RWPE2 (cell line): ENCODE measurements at places on chromosomes 2 and 18.

DNA sequence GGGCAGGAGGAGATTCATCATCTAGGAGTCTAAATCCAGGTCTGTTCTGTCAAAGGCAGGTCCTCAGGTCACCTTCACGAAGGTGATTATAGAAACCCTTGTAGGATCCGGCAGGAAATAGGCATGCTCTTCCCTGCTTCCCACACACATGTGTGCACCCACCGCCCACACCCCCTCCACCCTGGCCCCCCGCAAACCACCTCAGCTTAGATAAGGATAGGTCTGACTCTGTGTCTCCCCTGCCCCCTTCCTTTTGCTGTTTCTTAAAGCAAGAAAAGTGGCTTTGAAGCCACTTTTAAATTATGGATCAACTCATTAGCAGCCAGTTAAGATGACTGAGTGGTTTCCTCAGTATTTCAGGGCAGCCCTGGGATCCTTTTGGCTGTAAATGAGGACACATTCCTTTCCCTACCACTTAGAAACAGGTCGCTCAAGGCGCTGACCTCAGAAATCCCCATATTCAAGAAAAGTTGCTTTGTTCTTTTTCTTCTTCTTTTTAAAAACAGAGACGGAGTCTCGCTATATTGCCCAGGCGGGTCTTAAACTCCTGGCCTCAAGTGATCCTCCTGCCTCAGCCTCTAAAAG lies 14.5 kb upstream of the CIB4 start:
- no peak for DNase-seq

DNA sequence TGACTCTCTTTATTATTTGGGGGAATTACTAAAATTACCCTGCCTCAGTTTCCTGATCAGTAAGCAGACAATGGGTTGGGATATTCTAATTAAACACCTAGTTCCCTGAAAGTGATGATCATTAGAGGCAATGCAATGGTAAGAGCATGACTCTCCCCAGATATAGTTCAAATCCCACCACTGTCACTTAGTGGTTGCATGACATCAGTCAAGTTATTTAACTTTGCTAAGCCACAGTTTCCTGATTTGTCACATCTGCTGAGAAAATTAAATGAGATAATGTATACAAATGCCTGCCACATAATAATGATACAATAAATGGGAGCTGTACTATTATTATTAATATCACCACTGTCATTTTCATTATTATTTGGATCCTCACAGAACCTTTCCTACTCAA lies 29.9 kb downstream of the ZEB2 start:
- no peak for DNase-seq

DNA sequence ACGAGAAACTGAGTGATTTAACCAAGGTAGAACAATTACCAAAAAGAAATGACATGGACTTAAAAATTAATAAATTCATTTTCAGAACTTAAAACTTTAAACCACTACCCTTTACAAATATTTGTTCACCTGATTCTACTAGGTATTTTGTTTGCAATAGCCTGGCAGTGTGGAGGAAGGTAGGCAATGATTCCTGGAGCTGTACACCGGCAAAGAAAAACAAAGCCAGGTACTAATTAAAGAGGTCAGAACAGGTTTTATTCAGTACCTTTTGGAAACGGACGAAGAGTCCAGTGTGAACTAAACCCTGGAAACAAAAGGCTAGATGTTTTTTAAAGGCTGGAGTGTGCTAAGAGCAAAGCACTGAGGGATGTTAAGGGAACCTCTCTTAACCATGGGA lies 561.3 kb upstream of the FSHR start:
- DNase-seq: no peak

- DNase-seq: no peak
Measured at GRCh38 chr18:46294318-46294717, 190.1 kb downstream of the HAUS1 start.

DNA sequence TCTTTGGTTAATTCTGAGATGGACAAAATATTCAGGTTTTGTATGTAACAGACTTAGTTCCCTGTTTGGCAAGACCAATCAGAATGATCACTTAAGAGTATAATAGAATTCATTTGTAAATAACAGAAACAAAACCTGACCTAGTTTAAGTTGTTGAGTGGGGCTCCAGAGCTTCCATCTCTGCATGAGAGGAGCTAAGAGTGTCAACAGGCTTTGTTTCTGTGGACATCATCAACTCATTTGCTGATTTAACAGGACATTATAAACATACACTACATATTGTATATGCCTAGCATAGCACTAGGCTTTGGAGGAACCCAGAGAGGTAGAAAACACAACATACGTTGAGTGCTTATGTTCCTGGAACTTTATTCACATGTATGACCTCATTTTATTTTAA lies 75.3 kb upstream of the TRIB2 start:
- no peak for DNase-seq

GRCh38 chr2:144548088-144548487 lies 28.2 kb upstream of the ZEB2 start:
- no peak for DNase-seq

GRCh38 chr18:8562919-8563318 lies 46.3 kb upstream of the RAB12 start:
- no peak for DNase-seq

GRCh38 chr2:174791020-174791419 lies 26.7 kb upstream of the CHRNA1 start:
- DNase-seq: no peak

DNA sequence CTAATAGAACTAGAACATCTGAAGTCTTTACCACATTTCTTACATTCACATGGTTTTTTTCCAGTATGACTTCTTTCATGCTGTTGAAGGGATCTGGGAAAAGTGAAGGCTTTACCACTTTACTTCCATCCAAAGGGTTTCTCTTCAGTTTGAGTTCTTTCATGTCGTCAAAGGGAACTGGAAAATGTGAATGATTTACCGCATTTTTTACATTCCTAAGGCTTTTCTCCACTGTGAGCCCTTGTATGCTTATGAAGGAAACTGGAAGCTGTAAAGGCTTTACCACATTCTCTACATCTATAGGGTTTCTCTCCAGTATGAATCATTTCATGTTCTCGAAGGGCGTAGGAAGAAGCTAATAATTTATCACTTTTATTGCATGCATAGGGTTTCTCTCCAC lies 46.7 kb downstream of the NBEAL1 start:
- DNase-seq: no peak

DNA sequence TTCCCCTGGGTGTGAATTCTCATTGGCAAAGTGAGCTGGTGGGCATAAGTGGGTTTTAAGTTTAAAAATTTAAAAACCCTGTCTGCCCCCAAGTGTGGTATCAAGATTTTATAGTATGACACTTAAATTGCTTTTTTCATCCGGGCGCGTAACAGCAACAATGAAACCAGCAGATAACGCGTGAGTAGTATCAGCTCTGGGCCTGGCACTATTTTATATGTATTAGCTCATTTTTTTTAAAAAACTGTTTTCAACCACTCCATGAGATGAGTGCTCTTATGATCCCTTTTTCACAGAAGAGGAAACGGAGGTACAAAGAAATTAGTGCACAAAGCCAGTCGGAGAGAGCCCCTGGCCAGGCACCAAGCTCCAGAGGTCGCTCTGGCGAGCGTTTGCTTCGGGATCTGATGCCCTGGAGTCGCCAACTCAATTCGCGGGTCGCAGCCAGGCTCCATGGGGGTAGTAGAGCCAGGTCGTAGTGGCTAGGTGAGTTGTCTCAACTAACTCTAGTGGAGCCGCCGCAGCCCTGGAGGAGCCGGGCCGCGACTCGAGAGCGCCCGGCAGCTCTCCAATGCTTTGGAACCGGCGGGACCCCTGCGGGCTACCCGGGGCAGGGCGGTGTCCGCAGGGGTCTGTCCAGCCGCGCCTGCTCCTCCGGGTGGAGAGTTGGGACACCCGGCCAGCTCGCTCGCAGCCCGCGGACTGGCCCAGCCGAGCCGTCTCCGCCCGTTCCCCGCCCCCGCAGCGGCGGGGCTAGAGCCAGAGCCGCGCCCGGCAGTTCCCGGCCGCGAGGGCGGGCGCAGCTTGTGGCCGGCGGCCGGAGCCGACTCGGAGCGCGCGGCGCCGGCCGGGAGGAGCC lies at the start of gene IL1R1:
Gene IL1R1, plus strand, starts transcription at position 777 of the 859 bp plus-strand sequence. CDS start 14,979 bp downstream, outside the sequence.
- no peak for DNase-seq

DNA sequence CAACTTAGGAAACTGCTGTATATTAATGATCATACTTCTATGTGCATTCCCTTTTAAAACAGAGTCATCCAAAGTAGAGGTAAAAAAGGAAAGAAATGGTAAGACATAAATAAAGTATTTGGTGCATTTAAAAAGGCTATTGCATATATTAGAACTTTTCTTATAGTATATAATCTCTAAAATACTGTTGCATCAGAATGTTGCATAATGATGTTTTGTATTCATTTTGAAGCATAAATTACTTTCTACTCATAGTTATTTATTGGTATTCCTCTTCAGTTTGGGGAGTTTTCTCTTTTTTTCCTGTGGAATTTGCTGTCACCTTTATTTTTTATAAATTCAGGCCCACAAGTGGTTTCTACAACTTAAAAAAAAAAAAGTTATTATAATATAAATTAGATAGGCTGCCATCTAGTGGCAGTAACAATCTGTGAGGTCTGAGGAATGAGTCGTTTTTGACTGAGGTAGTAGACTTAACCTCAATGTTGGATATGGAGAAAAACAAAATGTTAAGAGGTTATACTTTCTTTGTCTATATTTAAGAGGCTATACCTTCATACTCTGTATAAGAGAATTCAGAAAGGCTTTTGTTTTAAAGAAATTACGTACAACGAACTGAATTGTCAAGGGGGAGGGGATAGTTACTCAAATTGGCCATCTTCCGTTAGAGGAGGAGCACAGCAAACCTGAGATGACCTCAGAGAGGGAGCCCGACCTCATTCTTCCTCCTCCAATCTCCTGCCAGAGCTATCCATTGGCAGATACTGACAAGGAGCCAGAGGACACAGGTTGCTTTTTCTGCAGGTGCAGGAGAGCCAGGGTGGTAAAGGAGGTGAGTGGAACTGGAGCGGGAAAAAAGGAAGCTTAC lies 23.8 kb downstream of the ANKAR start:
- DNase-seq: no peak

GRCh38 chr2:240392948-240393830 lies 42.3 kb upstream of the GPC1 start:
- no peak for DNase-seq

DNA sequence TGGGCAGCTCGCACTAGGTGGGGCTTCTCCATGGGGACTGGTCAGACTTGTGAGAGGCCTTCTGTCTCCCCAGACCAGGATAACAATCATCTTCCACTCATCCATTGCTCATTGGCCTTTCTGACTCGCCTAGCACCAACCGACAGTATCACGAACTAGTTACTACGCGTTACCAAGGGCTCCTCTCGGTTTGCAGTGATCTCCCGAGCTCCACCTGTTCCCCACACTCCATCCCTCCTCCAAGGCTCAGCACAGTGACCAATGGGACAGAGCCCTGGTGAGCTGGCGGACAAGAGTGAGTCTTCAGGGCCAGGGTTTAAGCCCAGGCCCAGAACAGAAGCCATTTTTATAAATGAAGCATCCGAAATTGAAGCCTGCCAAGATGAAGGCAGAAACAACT lies 42.8 kb upstream of the SMAD7 start:
- no peak for DNase-seq

DNA sequence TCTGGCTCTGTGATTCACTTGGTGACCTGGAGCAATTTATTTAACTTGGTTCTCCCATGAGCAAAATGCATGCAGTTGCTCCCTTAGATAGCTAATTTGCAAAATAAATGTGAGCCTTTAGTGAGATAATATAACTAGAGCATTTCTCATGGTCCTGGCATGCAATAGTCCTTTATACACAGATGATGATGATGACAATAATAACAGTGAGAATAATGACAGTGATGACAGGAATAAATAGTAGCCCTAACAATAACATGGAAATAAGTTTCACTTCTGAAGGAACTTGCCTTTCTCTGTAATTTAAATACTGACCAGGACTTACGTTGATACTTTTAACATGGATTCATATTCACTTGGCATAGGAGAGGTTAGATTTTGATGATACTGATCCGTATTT lies 49.2 kb downstream of the LPIN1 start:
- DNase-seq: no peak

- DNase-seq: no peak
Measured at GRCh38 chr2:109663721-109664120, 49.6 kb downstream of the SOWAHC start.

GRCh38 chr18:49572611-49573345 lies 10.9 kb downstream of the LIPG start:
- no peak for DNase-seq

- peak; percentile 57 for DNase-seq
Measured at GRCh38 chr2:127100251-127101047, 6.5 kb downstream of the BIN1 start.

DNA sequence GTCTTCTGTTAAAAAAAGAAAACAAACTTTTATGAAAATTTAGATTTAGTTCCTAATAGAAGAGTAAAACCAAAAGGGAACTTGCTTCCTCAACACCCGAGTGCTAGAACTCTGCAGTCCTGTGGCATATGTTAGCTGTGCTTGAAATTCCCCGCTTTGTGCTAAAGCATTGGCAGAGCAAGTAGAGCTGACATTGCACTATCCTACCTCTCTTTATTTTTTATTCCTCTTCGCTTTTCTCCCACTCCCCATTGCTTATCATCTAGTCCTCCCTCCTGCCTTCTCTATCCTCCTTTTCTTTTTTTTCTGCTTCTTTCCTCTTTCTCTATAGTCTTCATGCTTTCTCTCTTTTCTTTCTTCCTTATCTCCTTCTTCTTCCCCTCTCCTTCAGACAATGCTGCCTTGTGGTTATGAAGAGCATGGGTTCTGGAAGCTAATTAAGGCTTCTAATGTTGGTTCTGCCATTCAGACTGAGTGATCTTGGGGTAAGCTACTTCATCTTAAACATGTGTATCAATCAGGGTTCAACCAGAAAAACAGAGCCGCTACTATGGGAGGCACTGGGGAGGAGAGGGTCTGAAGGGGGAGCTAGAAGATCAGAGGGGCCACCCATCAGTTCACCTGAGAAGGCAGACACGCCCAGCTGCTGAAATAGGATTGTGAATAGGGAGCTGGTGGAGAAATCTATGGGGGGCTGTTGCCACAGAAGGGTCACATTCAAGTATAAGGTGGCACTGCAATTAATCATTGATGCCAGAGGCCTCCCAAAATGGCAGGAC lies 31.4 kb upstream of the PELI1 start:
- DNase-seq: no peak

DNA sequence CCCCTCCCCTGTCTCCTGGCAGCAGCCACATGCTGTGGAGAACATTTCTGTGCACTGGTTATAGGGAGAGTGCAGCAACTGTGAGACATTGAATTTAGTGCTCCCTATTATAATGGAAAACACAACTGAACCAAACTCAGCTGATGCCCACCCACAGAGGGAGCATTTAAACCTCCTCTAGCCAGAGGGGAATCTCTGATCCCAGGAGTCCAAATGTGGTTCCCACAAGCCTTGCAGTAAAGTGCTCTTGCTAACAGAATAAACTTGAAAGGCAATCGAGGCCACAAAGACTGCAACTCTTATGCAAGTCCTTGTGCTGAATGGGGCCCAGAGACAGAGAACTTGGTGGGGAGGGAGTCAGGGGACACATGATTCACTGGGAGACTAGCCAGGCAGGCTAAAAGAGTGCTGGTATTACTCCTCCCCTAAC lies 638.8 kb upstream of the VRK2 start:
- no peak for DNase-seq

DNA sequence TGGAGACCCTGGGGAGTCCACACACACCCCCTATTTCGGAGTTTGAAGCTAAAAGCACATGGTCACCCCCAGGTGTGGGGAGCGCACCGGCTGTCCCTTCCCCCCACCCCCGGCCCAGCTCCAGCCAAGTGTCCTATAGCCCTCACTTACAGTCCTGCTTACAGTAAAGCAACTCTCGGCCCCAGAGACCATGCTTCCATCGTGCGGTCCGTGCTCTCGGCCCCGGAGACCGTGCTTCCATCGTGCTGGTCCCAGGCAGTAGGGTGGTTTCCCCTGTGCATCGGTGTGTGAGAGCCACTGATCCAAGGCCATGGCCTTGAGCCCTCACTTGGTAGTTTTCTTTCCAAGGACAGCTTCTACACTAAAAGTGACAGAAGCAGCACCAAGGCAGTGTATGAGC lies 48.7 kb downstream of the GBX2 start:
- DNase-seq: no peak
